ENCODE measurements at places on chromosomes 7 and 10.

- H3K27me3 ChIP-seq, result no peaks in the 10 kb centered on the region
- H3K4me3 ChIP-seq, result no peak overlapping the region
- no peak overlapping the region for H3K27ac ChIP-seq
- no peak for DNase-seq
- H3K4me1 ChIP-seq, result peaks cover 2% of the 10 kb centered on the region
Measured at GRCh38 chr10:44591911-44592310, 207.0 kb upstream of the CXCL12 start.

GRCh38 chr7:83504330-83504729 lies 144.6 kb downstream of the SEMA3E start:
- H3K27me3 ChIP-seq, result no peaks in the 10 kb centered on the region
- H3K4me1 ChIP-seq, result no peaks in the 10 kb centered on the region
- no peak overlapping the region for H3K4me3 ChIP-seq
- no peaks in the 10 kb centered on the region for H3K36me3 ChIP-seq

DNA sequence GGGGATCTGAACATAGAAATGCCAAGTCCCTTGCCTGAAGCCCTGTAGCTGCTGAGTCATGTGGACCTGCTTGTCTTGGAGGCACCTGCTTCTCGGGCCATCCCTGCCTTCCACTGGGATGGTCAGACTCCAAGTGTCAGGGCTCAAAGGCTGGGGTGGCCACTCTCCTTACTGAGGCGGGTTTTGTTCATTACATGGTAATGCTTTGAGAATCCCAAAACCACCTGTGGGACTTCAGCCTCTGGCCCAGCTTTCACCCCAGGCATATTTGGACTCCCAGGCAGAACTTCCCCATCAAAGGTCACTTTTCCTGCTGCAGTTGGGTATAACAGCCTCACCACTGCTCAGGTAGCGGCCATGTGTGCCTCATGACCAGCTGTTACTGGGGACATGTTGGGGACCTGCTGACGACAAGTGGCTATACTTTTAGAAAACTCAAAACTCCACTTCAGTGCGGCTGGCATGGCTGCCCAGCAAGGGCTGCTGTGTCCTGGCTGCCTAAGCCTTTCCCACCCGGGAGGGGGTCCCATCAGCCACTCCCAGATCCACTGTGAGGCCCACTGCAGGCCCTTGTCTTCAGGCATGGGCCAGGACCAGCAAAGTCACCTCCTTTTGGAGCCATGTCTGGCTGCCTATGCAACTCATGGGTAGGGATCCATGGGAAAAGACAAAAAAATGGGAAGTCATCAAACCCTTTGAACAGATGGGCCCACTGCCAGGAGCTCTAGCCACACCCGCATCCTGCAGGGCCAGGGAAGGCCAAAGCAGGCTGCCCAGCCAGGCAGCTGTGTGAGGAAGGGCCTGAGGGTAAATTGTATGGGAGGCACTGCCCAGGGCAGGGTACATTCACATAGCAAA lies 96.7 kb downstream of the ARHGAP22 start:
- DNase-seq, result no peak
- no peaks in the 10 kb centered on the region for H3K4me1 ChIP-seq
- no peak overlapping the region for H3K27ac ChIP-seq
- H3K27me3 ChIP-seq, result no peaks in the 10 kb centered on the region
- no peaks in the 10 kb centered on the region for H3K36me3 ChIP-seq

DNA sequence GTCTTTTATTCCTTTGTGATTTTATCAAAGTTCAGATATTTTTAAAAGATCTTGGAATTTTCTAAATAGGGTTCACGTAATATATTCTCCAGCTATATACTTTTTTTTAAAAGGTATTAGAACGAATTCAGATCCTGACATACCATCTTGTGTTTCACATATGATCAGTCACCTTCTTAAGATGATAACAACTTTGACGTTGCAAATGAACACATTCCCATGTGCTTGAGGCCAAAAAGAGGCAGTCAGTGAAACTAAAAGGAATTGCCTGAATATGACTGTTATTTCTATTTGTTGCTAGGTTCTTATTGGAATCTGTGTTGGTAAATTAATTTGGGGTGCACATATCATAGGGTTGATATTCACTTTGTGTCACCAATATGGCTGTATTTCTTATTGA lies 310.1 kb downstream of the MDFIC start:
- H3K4me1 ChIP-seq, result no peaks in the 10 kb centered on the region
- DNase-seq, result no peak
- H3K27me3 ChIP-seq, result peaks cover 18% of the 10 kb centered on the region

GRCh38 chr10:64659311-64659710 lies 1138.1 kb downstream of the REEP3 start:
- DNase-seq, result no peak
- H3K36me3 ChIP-seq, result no peaks in the 10 kb centered on the region
- H3K27me3 ChIP-seq, result no peaks in the 10 kb centered on the region

GRCh38 chr10:68871731-68872342 lies 29.3 kb upstream of the DDX50 start:
- no peaks in the 10 kb centered on the region for H3K36me3 ChIP-seq
- peaks cover 2% of the 10 kb centered on the region for H3K4me1 ChIP-seq
- no peak for DNase-seq

DNA sequence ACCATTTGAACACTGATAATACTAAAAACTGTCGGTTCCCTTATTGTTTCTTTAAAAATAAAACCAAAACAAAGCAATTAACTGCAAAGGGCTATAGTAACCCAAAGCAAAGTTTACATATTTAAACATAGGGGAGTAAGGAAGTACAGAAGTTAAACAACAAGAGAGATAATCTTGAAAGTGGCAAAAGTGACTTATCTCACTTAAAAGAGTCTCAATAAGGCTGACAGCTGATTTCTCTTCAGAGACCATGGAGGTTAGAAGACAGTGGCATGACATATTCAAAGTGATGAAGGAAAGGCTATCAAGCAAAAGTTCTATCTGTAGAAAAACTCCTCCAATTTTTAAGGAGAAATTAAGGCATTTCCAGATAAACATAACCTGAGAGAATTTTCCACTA lies 233.5 kb upstream of the HDAC9 start:
- DNase-seq, result no peak
- H3K27me3 ChIP-seq, result no peaks in the 10 kb centered on the region
- no peaks in the 10 kb centered on the region for H3K4me1 ChIP-seq
- no peak overlapping the region for H3K4me3 ChIP-seq

DNA sequence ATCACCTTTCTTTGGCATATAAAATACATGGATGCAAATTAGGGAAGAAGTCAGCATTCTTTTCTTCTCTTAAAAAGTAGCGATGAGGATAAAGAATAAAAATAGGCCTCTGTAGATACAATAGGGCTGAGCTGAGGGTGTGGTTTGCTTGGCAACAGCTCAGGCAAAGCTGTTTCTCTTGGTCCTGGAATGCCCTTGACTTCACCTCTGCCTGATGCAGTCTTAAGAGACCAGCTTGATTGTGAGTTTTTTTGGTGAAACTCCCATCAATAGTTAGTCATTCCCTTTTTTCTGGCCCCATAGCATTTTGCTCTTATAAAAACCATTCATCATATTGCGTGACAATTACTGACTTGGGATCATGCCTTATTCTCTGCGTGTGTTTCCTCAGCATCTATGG lies 42.1 kb upstream of the MKLN1 start:
- no peak overlapping the region for H3K27ac ChIP-seq
- no peak overlapping the region for H3K4me3 ChIP-seq
- no peaks in the 10 kb centered on the region for H3K27me3 ChIP-seq
- no peak for DNase-seq
- no peaks in the 10 kb centered on the region for H3K36me3 ChIP-seq

- no peaks in the 10 kb centered on the region for H3K4me1 ChIP-seq
- H3K27me3 ChIP-seq, result no peaks in the 10 kb centered on the region
- H3K27ac ChIP-seq, result no peak overlapping the region
- DNase-seq, result no peak
- H3K4me3 ChIP-seq, result no peak overlapping the region
Measured at GRCh38 chr10:70932392-70933196, 44.2 kb upstream of the PCBD1 start.

DNA sequence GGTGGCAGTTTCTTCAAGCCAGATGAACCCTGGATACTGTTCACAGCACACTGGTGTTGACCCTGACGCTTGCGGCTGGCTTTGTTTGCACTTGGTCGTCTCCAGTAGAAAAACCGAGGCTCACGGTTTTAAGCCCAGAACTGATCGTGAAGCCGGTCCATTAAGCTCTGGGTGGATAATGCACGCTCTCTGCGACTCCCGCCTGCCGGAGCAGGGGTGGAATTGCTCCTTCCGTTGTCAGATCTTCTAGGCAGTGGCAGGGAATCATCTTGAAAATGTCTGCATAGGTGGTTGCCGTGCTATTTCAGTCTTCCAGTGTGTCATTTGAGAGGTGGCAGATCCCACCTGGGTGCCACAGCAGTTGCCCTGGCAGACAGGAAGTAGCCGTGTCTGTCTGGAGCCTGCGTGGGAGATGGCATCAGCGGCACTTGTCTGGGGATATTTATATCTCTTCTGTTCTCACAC lies 35.9 kb upstream of the AP5Z1 start:
- no peak overlapping the region for H3K4me3 ChIP-seq
- H3K27ac ChIP-seq, result no peak overlapping the region
- no peaks in the 10 kb centered on the region for H3K36me3 ChIP-seq

DNA sequence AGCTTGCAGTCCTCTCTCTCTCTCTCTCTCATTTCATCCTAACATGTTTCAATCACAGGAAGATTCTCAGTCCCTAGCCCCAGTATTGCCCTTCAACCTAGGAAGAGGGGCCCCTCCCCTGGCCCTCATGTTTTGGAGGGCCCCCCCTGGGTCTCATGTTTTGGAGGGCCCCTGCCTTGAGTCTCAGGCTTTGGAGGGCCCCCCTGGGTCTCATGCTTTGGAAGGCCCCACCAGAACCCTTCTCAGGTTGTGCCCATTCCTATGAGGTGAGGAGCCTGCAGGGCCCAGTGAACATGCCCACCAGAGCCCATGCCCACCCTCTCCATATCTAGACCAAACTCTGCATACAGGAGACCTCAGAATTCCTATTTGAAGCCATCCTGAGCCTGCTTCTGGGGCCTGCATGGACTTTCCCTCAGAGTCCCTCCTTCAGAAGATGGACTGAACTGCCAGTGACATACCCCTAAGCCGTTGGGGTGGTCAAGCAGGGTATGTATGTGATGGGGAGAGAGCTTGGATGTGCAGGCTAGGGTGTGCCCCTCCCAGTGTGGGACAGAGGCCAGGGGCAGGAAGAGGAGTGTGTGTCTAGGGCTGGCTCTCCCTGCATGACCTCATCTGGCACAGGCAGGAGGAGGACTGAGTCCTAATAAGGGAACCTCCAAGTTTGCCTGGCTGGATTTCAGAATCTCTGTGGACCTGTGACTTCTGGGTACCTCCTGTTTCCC lies 8.1 kb upstream of the VDAC2 start:
- no peaks in the 10 kb centered on the region for H3K27me3 ChIP-seq
- DNase-seq, result no peak

- no peak overlapping the region for H3K4me3 ChIP-seq
- no peaks in the 10 kb centered on the region for H3K36me3 ChIP-seq
- no peaks in the 10 kb centered on the region for H3K27me3 ChIP-seq
- DNase-seq, result no peak
- H3K4me1 ChIP-seq, result peaks cover 11% of the 10 kb centered on the region
Measured at GRCh38 chr10:103666087-103666761, 172.7 kb downstream of the NEURL1 start.

DNA sequence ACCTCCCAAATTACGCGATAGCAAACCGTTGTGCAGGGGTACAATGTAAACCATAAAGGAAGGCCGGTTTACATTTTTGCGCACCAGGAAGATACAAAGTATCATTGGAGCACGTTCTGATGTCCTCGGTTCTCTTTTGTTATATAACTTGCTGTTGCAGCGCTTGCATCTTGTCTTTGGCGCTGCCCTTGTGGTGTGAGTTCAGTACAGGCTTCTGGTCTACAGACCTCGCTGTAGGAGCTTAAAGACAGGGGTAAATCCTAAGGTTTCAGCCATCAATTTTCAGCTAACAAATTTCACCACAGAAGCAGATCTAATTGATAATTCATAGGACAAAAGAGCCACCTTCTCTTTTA lies 1.5 kb upstream of the MKX start:
- H3K4me3 ChIP-seq, result no peak overlapping the region
- no peaks in the 10 kb centered on the region for H3K36me3 ChIP-seq
- H3K27me3 ChIP-seq, result peaks cover 42% of the 10 kb centered on the region
- peaks cover 8% of the 10 kb centered on the region for H3K4me1 ChIP-seq
- no peak overlapping the region for H3K27ac ChIP-seq
- no peak for DNase-seq

DNA sequence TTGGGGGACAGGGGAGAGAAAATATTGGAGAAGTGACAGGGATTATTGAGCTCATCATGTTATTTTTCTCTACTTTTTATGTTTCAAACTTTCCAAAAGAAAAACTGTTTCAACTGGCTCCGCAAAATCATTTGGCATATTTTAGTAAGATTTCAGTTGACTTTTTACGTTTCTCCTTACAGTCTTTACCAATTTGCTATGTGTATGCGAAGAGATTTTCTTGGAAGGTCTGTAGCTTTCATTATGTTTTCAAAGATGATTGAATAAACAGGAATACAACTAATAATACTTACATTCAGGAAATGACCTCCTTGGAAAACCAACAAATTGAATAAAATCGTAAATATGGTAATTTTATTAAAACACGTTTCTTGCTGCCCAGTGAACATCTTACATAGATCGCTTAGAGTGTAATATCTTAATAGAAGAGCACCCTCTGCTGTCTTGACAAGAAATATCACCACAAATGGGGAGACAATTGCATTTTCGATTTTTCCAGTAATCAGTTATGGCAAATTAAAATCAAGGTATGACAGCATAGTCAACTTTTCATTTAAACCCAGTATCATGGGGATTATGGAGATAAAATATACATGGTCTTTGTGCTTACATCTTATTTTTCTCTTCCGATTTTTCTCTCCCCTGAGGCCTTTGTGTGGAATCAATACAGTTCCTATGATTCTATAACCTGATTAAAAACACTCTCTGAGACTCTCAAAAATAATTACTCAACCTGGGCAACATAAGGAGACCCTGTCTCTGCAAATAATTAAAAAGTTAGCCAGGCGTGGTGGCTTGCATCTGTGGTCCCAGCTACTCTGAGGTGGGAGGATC lies 43.1 kb downstream of the MBL2 start:
- H3K4me1 ChIP-seq, result no peaks in the 10 kb centered on the region
- H3K27me3 ChIP-seq, result no peaks in the 10 kb centered on the region
- H3K36me3 ChIP-seq, result no peaks in the 10 kb centered on the region
- no peak overlapping the region for H3K4me3 ChIP-seq
- DNase-seq, result no peak
- H3K27ac ChIP-seq, result no peak overlapping the region

DNA sequence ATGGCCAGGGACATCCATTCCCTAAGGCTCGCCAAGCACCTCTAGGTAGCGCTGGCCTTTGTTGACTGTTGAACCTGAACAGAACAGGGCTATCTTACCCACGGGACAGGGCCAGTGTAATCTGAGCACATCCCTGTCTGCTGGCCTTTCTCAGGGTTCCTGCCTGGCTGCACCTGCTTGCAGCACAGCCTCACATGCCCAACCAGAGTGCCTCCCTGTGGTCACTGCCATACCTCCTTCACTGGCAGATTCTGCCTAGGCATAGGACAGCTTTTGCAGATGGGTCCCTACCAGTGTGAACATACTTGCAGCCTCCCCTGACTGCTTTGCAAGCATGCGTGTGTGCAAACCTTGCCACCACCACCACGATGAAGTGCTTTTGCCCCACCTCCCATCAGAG lies 15.8 kb upstream of the LIPN start:
- DNase-seq, result no peak
- H3K36me3 ChIP-seq, result no peaks in the 10 kb centered on the region
- no peak overlapping the region for H3K4me3 ChIP-seq
- H3K27ac ChIP-seq, result no peak overlapping the region

GRCh38 chr7:116812860-116813259 lies 49.5 kb upstream of the CAPZA2 start:
- no peaks in the 10 kb centered on the region for H3K27me3 ChIP-seq
- no peak overlapping the region for H3K4me3 ChIP-seq
- DNase-seq, result no peak

GRCh38 chr7:118080947-118081346 lies 103.0 kb upstream of the LSM8 start:
- H3K36me3 ChIP-seq, result no peaks in the 10 kb centered on the region
- no peak overlapping the region for H3K4me3 ChIP-seq
- H3K27me3 ChIP-seq, result no peaks in the 10 kb centered on the region
- peaks cover 2% of the 10 kb centered on the region for H3K4me1 ChIP-seq
- peak; percentile 11 for DNase-seq
- H3K27ac ChIP-seq, result no peak overlapping the region
